Right atrium auricular region (tissue), 2 donors: ENCODE measurements at places on chromosomes 7 and 10.

- H3K36me3 ChIP-seq: no peaks in the 10 kb centered on the region
- no peaks in the 10 kb centered on the region for H3K27me3 ChIP-seq
- no peak for DNase-seq
- no peak overlapping the region for H3K4me3 ChIP-seq
- H3K27ac ChIP-seq: no peak overlapping the region
- no peaks in the 10 kb centered on the region for H3K4me1 ChIP-seq
Measured at GRCh38 chr7:11294218-11294617, 320.5 kb downstream of the PHF14 start.

- H3K36me3 ChIP-seq: no peaks in the 10 kb centered on the region
- no peaks in the 10 kb centered on the region for H3K27me3 ChIP-seq
- peaks cover 48% of the 10 kb centered on the region for H3K4me1 ChIP-seq
- H3K4me3 ChIP-seq: no peak overlapping the region
Measured at GRCh38 chr7:43652364-43652763, 69.5 kb downstream of the STK17A start.

DNA sequence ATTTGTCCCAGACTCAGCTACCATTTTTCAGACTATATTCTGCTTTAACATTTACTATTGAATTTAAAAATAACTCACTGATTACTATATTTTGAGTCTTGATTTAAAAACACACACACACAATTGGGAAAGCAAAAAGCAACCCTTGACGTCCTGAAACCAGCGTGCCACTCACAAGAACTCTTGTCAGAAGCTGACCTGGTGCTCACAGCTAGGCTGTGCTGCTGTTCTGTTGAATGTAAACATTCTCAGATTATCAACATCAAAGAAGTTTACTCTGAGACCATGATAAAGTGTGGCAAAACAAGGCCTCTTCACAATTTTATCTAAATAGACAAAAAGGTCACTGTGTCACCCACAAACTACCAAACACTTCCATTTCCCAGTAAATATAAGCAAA, 62.6 kb upstream of the CACNA2D1 start:
- H3K36me3 ChIP-seq: no peaks in the 10 kb centered on the region
- no peaks in the 10 kb centered on the region for H3K4me1 ChIP-seq
- DNase-seq: no peak

GRCh38 chr7:36298106-36298505, 91.6 kb upstream of the ANLN start:
- no peaks in the 10 kb centered on the region for H3K36me3 ChIP-seq
- H3K4me1 ChIP-seq: no peaks in the 10 kb centered on the region
- H3K4me3 ChIP-seq: no peak overlapping the region
- no peaks in the 10 kb centered on the region for H3K27me3 ChIP-seq

DNA sequence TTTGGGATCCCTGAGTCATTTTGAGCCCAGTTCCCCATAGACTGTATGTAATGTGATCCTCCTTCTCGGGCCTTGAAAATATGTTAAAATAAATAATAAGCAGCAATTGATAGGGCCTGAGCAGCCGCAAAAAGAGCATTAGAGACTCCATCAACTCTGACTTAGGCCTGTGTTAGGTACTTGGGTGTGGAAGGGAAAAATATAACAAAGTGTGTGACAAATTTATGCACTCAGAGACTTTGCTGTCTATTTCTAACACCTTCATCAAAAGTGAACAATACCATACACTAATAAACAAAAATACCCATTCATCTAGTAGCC, 31.4 kb upstream of the HABP2 start:
- H3K27me3 ChIP-seq: no peaks in the 10 kb centered on the region
- H3K36me3 ChIP-seq: no peaks in the 10 kb centered on the region

- H3K4me3 ChIP-seq: no peak overlapping the region
- no peaks in the 10 kb centered on the region for H3K27me3 ChIP-seq
- peaks cover 24% of the 10 kb centered on the region for H3K36me3 ChIP-seq
- H3K4me1 ChIP-seq: no peaks in the 10 kb centered on the region
Measured at GRCh38 chr7:101156866-101157589, 2.8 kb downstream of the AP1S1 start.

- H3K4me3 ChIP-seq: no peak overlapping the region
- H3K36me3 ChIP-seq: no peaks in the 10 kb centered on the region
- no peak for DNase-seq
- H3K27ac ChIP-seq: no peak overlapping the region
- H3K4me1 ChIP-seq: no peaks in the 10 kb centered on the region
- H3K27me3 ChIP-seq: no peaks in the 10 kb centered on the region
Measured at GRCh38 chr10:81157681-81158080, 620.0 kb downstream of the SH2D4B start.

- H3K27me3 ChIP-seq: no peaks in the 10 kb centered on the region
- no peaks in the 10 kb centered on the region for H3K4me1 ChIP-seq
- H3K36me3 ChIP-seq: no peaks in the 10 kb centered on the region
- H3K27ac ChIP-seq: no peak overlapping the region
- no peak for DNase-seq
Measured at GRCh38 chr7:38245409-38245977, 27.9 kb downstream of the TARP start.

GRCh38 chr7:130473876-130474275, 18.0 kb upstream of the MEST start:
- no peaks in the 10 kb centered on the region for H3K4me1 ChIP-seq
- no peak overlapping the region for H3K27ac ChIP-seq
- no peaks in the 10 kb centered on the region for H3K36me3 ChIP-seq
- no peaks in the 10 kb centered on the region for H3K27me3 ChIP-seq
- no peak overlapping the region for H3K4me3 ChIP-seq

DNA sequence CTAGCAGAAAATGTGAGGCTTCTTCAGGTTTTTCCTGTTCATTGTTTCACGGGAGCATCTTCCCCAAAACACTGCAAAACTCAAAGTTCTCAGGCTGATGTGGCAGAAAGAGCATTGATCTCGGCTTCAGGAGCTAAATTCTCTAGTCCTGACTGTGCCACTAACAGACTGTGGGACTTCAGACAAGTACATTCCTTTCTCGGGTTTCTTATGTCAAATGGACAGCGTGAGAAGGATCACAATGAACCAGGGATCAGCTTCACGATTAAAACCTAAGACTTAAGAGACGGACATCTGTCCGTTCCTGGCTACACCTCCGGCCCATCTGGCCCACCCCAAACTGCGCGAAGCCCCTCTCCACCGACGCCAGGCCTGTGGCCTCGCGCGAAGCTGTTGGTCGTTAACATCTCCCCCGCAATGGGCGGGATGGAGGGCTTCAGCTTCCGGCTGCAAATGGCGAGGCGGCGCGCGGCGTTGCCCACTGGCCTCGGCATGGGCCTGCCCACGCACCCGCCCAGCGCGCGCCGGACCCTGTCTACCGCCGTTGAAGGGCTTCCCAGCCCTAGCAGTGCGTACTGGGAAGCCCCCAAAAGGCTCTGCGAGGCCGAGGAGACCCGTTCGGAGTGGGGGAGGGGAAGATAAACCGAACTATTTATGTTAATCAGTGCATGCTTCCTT, 549 bp upstream of the DDX50 start:
- H3K36me3 ChIP-seq: no peaks in the 10 kb centered on the region
- H3K4me3 ChIP-seq: peak overlapping the region; percentile 79
- H3K27ac ChIP-seq: peak overlapping the region; percentile 99
- no peaks in the 10 kb centered on the region for H3K4me1 ChIP-seq
- no peaks in the 10 kb centered on the region for H3K27me3 ChIP-seq

GRCh38 chr7:25849500-25850184, 302.4 kb upstream of the NFE2L3 start:
- no peak overlapping the region for H3K4me3 ChIP-seq
- DNase-seq: peak; percentile 78
- no peaks in the 10 kb centered on the region for H3K4me1 ChIP-seq

DNA sequence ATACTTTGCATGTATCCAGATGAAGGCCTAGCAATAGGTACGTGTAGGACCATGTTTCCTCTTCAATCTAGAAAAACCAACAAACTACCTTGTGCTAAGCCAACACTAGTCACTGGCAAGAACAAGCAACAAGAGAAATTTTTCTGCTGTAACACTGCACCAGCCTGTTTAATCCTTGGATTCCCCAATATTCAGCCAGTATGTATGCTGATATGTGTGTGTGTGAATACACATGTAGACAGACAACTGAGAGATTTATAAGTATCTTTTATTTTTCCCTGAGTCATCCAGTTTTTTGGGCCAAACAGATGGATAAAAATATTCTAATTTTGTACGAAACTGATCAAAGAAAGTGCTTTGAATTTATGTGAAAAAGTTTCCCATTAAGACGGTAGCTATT, 26.2 kb downstream of the GLI3 start:
- no peaks in the 10 kb centered on the region for H3K27me3 ChIP-seq
- no peaks in the 10 kb centered on the region for H3K36me3 ChIP-seq
- no peak overlapping the region for H3K4me3 ChIP-seq
- DNase-seq: no peak
- H3K4me1 ChIP-seq: no peaks in the 10 kb centered on the region

DNA sequence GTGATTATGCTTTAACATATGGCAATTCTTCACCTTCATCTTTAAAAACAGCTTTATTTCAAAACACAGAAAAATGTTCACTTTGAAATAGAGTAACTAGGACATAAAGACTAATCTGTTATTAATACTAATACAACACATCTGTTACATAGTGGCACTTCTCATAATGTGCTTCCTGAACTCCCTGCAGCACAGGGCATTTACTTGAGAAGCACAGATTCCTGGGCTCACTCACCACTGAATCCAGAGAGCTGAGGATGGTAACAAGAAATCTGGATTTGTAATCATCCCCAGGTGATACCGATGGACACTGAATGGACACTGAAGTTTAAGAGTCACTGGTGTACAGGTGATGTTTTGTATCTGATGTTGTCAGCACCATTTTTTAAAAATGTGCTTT, 96.1 kb downstream of the COL28A1 start:
- H3K27ac ChIP-seq: no peak overlapping the region
- no peak overlapping the region for H3K4me3 ChIP-seq
- no peak for DNase-seq
- H3K27me3 ChIP-seq: no peaks in the 10 kb centered on the region
- no peaks in the 10 kb centered on the region for H3K4me1 ChIP-seq

DNA sequence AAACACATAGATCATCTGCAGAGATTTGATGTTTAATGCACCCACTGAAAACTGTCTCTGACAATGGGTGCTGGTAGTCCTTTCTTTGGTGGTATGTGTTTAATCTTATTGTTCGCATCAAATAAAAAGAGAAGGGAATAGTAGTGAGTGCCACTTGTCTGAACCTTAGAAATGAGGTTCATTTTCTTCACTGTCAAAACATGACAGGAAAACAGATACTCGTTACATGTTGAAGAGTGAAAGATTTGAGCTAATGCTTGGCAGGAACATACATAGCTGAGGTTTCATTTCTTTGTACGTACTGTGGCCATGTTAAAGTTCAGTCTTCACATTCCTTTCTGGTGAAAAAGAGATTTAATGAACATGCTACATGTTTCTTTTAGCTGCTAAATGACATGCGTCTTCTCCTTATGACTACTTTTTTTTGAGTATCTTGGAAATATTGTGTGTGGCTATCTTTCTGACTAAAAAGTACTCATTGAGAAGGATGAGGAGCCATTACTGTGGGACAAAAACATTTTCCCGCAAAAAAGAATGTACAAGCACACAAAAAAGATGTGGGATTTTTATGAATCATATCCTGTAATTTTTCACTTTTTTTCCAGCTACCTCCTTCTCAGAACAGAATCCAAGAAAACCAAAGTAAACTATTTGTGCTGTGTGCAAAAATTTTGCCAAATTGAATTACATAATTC, 108.0 kb downstream of the TWIST1 start:
- no peaks in the 10 kb centered on the region for H3K4me1 ChIP-seq
- H3K4me3 ChIP-seq: no peak overlapping the region
- no peaks in the 10 kb centered on the region for H3K36me3 ChIP-seq
- H3K27me3 ChIP-seq: no peaks in the 10 kb centered on the region
- H3K27ac ChIP-seq: no peak overlapping the region

DNA sequence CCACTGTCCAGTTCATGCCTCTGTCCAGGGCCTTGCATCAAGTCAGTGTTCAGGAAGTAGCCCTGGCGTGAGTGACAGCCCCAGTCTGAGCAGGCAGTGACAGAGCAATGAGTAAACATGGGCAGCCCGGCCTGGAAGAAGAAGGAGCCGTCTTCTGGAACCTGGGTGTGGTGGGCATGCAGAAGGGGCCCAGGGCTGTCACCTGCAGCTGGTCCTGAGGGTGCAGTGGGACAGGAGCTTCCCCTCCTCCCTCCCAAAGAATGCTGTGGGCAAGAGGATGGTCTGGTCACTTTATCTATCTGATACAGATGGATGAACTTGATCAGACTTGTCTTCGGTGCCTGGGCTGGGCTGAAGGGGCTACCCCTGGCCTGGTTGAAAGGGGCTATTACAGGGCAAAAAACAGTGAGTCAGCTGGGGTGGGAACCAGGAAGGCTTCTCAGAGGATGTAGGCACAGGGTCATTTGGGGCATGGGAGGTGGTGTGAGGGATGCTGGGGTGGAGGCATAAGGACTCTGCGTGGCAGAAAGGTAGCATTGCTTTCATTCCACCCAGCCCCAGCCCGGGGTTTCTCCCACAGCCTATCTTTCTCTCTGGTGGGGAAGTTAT, 42.7 kb upstream of the PPIF start:
- DNase-seq: no peak
- H3K27ac ChIP-seq: no peak overlapping the region
- no peaks in the 10 kb centered on the region for H3K4me1 ChIP-seq
- peaks cover 98% of the 10 kb centered on the region for H3K36me3 ChIP-seq

DNA sequence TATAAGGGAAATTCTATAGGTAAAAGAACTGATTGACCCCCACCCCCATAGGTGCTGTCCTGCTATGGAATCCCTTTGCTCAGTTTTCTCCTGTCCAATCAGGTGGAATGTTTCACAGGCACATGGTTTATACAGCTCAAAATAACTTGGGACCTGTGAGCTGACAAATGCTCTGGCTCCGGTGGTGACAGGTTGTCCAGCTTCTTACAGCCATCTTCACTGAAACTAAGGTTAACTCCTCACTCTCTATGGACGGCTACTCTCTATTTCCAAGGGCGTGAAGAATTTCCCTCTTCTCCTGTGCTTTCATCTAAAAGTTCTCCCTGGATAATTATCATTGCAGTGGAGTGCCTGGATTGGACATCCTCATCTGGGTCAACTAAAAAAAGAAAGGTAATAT, at the start of gene MYPN:
TSS of gene MYPN (plus strand) at position 158 of the 400 bp plus-strand sequence. CDS start 11,951 bp downstream, outside the sequence.
- DNase-seq: no peak
- no peaks in the 10 kb centered on the region for H3K27me3 ChIP-seq
- H3K4me1 ChIP-seq: no peaks in the 10 kb centered on the region
- H3K36me3 ChIP-seq: no peaks in the 10 kb centered on the region

- H3K27me3 ChIP-seq: no peaks in the 10 kb centered on the region
- H3K36me3 ChIP-seq: no peaks in the 10 kb centered on the region
- H3K4me3 ChIP-seq: no peak overlapping the region
- H3K4me1 ChIP-seq: peaks cover 53% of the 10 kb centered on the region
Measured at GRCh38 chr7:47500103-47500563, 81.8 kb downstream of the TNS3 start.

GRCh38 chr10:62348029-62348428, 26.1 kb upstream of the ZNF365 start:
- no peaks in the 10 kb centered on the region for H3K4me1 ChIP-seq
- no peak for DNase-seq
- H3K4me3 ChIP-seq: no peak overlapping the region
- no peaks in the 10 kb centered on the region for H3K27me3 ChIP-seq

GRCh38 chr10:122276611-122277208, 5.6 kb downstream of the BTBD16 start:
- DNase-seq: no peak
- no peaks in the 10 kb centered on the region for H3K4me1 ChIP-seq
- no peak overlapping the region for H3K27ac ChIP-seq
- no peaks in the 10 kb centered on the region for H3K27me3 ChIP-seq
